ENCODE measurements at places on chromosomes 1 and 21. TPM values are rescaled to one million over a fixed set of nuclear protein-coding genes. Genes with fewer than 3 reads are reported as not detected.

The RGS4 gene
- total RNA-seq: 36.5 TPM

GRCh38 chr21:36460866-36461265 is 19.1 kb downstream of the CLDN14 start:
- no peak overlapping the region for H3K27ac ChIP-seq
- H3K36me3 ChIP-seq: no peaks in the 10 kb centered on the region
- H3K4me3 ChIP-seq: no peak overlapping the region
- DNase-seq: no peak

DNA sequence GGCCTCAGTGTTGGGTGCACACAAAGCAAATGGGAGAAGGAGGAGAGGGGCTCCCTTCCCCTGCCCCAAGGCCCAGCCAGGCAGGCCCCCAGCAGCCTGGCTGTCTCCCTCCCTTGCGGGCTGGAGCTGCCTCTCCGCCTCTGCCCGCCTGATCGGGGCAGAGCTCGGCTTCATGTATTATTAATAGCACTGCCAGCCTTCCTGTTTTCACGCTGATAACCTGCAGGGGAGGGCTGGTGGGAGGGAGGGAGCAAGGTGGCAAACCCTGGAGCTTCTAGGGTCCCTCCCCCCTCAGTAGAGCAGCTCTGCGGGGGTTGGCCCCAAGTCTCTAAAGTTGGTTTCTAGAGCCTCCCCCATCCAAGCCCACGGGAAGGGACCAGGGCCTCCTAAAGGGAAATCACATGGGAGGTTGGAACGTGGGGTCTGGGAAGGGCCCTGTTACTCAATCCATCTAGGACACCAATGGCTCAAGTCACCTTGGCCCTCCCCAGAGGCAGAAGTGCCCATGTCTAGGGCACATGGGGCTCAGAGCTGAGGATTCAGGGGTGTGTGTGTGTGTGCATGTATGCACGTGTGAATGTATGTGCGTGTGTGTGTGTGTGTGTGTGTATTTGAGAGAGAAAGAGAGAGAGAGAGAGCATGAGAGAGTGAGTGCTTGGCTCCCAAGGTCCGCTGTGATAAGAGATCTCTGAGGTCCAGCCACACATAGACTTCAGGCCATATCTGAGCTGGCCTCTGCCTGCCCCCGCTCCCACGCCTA is 21.8 kb upstream of the POU3F1 start:
- H3K36me3 ChIP-seq: no peaks in the 10 kb centered on the region
- no peaks in the 10 kb centered on the region for H3K27me3 ChIP-seq
- H3K4me3 ChIP-seq: no peak overlapping the region
- DNase-seq: no peak
- no peak overlapping the region for H3K27ac ChIP-seq
- no peaks in the 10 kb centered on the region for H3K4me1 ChIP-seq

DNA sequence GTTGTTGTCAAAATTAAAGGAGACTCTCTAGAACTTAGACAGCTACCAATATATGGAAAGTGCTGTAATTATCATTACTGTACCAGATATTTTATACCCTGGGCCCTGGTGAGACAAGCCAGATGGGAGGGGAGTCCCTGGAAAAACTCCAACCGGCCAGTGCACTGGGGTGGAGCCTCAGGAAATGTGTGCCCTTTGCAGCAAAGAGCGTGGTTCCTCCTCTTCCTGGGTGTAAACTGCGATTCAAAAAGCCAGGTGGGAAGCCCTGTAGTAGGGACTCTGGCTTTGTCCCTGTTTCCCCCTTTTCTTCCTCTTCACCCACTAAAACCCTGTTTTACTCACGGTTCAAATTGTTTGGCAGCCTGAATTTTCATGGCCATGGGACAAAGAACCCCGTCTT is 812.3 kb downstream of the PLA2G4A start:
- no peak for DNase-seq
- H3K36me3 ChIP-seq: no peaks in the 10 kb centered on the region
- no peaks in the 10 kb centered on the region for H3K27me3 ChIP-seq
- H3K4me1 ChIP-seq: no peaks in the 10 kb centered on the region

GRCh38 chr1:75131565-75132241 is 2.5 kb upstream of the LHX8 start:
- peaks cover 66% of the 10 kb centered on the region for H3K27me3 ChIP-seq
- H3K4me1 ChIP-seq: no peaks in the 10 kb centered on the region
- DNase-seq: no peak
- no peak overlapping the region for H3K4me3 ChIP-seq
- H3K36me3 ChIP-seq: no peaks in the 10 kb centered on the region

GRCh38 chr21:34845521-34846451 is 177.0 kb downstream of the CLIC6 start:
- no peaks in the 10 kb centered on the region for H3K27me3 ChIP-seq
- H3K4me1 ChIP-seq: peaks cover 24% of the 10 kb centered on the region
- peak overlapping the region; percentile 5 for H3K4me3 ChIP-seq
- H3K36me3 ChIP-seq: peaks cover 15% of the 10 kb centered on the region
- DNase-seq: peak; percentile 95

DNA sequence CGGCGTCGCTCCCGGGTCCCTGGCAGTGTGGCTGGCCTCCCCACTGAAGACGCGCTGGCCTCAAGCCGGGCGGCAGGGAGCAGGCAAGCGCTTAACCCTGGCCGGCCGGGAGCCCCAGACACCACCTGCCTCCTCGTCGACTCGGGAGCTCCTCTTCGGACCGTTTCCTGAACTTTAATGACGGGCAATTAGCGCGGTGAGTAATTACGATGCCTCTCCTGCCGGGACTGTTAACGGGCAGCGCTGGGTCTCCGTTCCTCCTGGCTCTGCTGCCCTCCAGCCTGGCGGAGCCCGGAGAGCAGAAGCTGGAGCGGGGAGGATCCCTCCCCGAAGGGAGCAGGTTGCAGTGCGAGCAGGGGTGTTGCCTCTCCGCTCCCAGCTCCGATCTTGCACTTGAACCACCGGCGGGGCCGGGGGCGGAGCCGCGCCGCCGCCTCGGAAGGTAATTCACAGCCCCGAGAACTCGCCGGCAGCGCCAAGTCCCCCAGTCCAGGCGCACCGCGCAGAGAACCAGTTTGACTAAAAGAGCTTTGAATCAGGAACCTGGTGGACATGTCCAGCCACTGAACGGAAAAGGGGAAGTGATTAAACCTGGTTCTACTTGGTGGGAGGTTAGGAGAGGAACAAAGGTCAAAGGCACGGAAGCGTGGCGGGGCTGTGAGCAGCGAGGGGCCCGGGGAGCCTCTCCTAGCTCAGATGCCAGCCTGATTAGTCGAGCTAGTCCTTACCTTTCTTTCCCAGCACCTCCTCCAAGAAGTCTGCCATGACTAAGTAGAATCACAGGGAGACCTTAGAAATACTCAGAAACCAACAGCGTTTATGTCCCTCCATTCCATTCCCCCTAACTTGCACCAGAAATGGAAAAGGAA is 18.3 kb upstream of the PLEKHA6 start:
- H3K36me3 ChIP-seq: no peaks in the 10 kb centered on the region
- peaks cover 60% of the 10 kb centered on the region for H3K27me3 ChIP-seq
- H3K4me1 ChIP-seq: no peaks in the 10 kb centered on the region
- DNase-seq: peak; percentile 21

GRCh38 chr1:88740784-88741183 is 56.7 kb downstream of the PKN2 start:
- H3K27me3 ChIP-seq: no peaks in the 10 kb centered on the region
- H3K4me1 ChIP-seq: no peaks in the 10 kb centered on the region
- H3K36me3 ChIP-seq: no peaks in the 10 kb centered on the region
- DNase-seq: no peak
- H3K27ac ChIP-seq: peak overlapping the region; percentile 14

DNA sequence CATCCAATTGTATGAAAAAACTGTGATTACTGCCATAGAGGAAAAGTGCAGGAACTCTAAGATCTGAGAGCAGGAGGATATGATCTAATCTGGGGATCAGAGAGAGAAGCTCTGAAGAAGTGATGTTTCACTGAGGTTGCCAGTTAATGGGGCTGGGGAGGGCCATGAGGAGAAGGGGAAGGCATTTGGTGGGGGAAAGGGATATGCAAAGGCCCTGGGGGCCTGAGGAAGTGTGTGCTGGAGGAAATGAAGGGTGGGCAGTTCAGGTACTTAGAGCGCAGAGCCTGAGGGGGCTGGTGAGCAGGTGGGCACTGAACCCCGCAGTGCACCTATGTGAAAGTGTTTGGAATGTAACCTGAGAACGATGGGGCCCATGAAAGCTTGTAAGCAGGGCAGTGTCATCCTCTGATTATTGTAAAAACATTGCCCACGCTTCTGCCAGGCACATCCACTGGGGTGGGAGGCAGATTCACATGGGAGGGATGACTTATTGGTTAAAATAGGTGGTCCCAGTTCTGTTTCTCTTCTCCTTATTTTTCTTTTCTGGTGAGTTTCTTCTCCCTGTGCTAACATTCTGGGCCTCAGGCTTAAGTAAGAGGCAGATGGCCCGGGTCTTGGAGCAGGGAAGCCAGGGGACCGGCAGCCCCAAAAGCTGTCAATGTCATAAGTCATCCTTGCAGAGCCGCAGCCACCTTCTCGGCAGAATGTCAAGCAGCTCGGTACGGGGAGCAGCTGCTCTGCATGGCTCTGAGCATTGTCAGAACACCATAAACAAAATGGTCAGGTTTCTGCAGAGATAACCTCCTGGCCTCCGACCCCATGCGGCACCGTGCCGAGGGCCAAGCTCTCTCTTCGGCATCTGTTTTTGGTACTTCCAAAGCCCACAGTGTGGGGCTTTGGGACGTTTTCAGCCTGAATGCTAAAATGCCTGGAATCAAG is 492.0 kb upstream of the VAMP3 start:
- no peak overlapping the region for H3K27ac ChIP-seq
- H3K36me3 ChIP-seq: no peaks in the 10 kb centered on the region
- H3K4me3 ChIP-seq: no peak overlapping the region
- no peak for DNase-seq
- no peaks in the 10 kb centered on the region for H3K27me3 ChIP-seq

DNA sequence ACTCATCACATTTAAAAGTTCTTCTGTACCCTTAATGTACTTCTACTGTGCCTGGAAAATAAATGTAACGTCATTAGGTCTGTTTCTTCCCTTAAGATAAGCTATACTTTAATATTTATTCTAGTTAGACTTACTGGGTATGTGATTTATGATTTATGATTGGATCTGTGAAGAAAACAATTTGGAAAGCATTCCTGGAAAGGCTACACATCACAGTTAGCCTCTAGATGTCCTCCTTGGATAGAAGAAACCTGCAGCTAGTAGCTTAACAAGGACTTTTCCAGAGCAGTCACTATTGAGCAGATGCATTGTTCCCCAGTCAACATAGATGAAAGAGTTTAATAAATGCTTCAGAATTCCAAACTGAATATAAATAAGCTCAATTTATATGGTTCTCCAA is 22.2 kb upstream of the ABL2 start:
- no peaks in the 10 kb centered on the region for H3K4me1 ChIP-seq
- H3K27me3 ChIP-seq: no peaks in the 10 kb centered on the region
- DNase-seq: peak; percentile 50

- no peaks in the 10 kb centered on the region for H3K36me3 ChIP-seq
- no peaks in the 10 kb centered on the region for H3K27me3 ChIP-seq
- no peak overlapping the region for H3K4me3 ChIP-seq
- H3K27ac ChIP-seq: no peak overlapping the region
- peaks cover under 1% of the 10 kb centered on the region for H3K4me1 ChIP-seq
Measured at GRCh38 chr1:111598544-111598943, 21.0 kb upstream of the RAP1A start.

DNA sequence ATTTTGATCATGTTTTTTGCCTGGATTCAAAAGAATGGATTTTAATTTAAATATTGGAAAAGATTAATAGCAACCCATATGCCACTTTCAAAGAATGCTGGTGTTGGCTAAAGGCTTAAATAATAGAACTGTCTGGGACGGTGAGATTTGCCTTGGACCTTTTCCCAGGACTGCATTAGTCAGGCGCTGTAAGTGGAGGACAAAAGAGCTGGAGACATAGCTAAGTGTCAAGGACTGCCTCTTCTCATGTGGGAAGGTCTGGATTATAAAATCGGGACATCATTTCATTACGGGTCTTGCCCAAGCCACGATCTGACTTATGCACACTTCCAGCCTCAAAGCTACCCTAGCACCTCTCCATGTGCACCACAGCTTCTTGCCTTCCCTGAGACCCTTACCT is 458.5 kb upstream of the DEPDC1 start:
- no peak overlapping the region for H3K27ac ChIP-seq
- H3K27me3 ChIP-seq: no peaks in the 10 kb centered on the region
- H3K4me1 ChIP-seq: no peaks in the 10 kb centered on the region
- no peaks in the 10 kb centered on the region for H3K36me3 ChIP-seq
- H3K4me3 ChIP-seq: no peak overlapping the region
- DNase-seq: peak; percentile 71

DNA sequence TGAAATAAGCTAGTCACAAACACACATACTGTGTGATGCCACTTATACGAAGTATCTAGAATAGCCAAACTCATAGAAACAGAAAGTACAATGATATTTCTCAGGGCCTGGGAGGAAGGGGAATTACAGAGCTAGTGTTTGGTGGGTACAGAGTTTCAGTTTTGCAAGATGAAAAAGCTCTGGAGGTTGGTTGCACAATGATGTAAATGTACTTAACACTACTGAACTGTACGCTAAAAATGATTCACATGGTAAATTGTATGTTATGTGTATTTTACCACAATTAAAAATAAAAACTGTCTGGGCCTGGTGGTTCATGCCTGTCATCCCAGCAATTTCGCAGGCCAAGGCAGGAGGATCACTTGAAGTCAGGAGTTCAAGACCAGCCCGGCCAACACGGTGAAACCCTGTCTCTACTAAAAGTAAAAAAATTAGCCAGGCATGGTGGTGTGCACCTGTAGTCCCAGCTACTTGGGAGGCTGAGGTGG is 15.3 kb upstream of the FHAD1 start:
- H3K4me3 ChIP-seq: no peak overlapping the region
- no peaks in the 10 kb centered on the region for H3K27me3 ChIP-seq
- no peaks in the 10 kb centered on the region for H3K4me1 ChIP-seq
- no peak overlapping the region for H3K27ac ChIP-seq

DNA sequence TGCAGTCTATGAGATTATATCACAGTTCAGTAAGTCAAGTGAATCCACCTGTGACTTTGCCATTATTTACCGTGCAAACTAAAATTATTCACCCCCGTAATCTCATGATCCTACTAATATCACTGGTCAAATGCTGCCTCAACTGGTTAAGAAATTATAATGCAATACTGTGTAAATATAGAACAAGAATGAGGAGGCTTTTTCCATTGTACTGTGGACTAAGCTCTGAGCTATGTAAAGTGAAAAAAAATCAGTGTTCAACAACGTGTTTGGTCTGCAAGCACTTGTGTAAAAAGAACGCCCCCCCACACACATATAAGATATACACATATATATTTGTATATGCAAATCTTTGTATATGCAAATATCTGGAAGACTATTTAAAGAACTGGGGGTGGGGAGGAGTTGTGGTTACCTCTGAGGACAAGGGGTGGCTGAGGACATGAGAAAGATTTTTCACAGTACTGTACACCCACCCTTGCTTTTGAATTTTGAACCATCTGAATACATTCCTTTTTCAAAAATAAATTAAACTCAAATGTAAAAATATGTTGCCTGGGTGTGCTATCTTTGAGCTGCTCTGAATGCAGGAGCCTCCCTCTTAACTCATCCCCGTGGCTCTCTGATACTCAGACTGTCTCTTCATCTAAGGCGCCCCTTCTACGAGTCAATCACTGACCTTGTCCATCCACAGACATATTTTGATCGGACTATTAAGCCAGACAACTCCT is 57.0 kb downstream of the PTP4A2 start:
- no peak overlapping the region for H3K27ac ChIP-seq
- peaks cover 4% of the 10 kb centered on the region for H3K27me3 ChIP-seq
- no peak for DNase-seq
- no peaks in the 10 kb centered on the region for H3K36me3 ChIP-seq

- no peaks in the 10 kb centered on the region for H3K27me3 ChIP-seq
- DNase-seq: no peak
- H3K4me3 ChIP-seq: no peak overlapping the region
Measured at GRCh38 chr1:152220166-152221163, 3.5 kb downstream of the HRNR start.

- no peak overlapping the region for H3K4me3 ChIP-seq
- peaks cover 27% of the 10 kb centered on the region for H3K27me3 ChIP-seq
- no peak overlapping the region for H3K27ac ChIP-seq
Measured at GRCh38 chr1:156356875-156357534, 12.0 kb upstream of the RHBG start.
